ENCODE measurements at places on chromosomes 4 and X.

GRCh38 chr4:26452565-26453531 is 37.4 kb downstream of the CCKAR start:
- DNase-seq = no peak

DNA sequence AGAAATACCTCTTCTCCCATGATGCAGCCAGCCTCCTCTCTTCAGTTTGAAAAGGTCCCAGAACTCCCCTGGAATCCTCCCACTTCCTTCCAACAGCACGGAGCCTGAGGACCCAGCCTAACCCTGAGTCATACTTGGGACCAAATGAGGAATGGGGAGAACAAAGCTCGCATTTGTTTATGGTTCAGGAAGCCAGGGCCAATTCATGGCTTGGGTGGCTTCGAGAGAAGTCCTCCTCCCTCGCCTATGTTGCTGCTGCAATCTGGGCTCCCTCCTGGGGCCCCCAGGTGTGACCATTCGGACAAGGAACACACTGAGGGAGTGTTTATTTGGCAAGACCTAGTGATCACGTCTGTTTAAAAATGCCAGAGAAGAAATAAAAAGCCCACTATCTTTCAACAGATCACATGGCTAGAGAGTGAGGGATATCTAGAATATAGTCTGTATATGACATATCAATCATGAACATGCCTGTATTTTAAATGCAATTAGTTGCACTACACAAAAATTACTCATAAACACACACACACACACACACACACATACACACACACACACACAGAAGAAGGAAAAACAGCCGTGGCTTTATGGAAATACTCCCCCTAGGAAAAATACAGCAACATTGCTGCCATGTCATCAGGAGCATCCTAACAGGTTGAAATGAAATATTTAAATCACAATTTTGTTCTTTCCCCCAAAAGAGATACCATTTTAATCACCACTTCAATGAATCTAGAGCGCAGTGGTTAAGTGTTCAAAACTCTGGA is 155.7 kb upstream of the MAP3K15 start:
- peak; percentile 78 for DNase-seq

DNA sequence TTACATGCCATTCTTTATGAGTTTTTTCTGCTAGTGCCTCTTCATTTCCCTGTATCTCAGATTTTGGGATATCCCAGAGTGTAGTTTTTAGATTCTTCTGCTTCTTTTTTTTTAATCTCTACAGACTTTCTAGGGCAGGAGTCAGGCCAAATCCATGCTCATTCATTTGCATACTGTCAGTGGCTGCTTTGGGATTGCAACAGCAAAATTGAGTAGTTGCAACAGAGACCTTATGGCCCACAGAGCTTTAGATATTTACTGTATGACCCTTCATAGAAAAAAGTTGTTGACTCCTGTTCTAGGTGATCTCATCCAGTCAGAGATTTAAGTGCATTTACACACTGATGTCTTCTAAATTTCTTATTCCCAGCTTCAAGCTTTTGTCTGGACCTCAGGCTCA is 35.3 kb downstream of the ARFIP1 start:
- no peak for DNase-seq

GRCh38 chr4:72896515-72896914 is 173.0 kb downstream of the COX18 start:
- no peak for DNase-seq

GRCh38 chr4:112942997-112943396 is 106.5 kb upstream of the ANK2 start:
- DNase-seq = no peak

DNA sequence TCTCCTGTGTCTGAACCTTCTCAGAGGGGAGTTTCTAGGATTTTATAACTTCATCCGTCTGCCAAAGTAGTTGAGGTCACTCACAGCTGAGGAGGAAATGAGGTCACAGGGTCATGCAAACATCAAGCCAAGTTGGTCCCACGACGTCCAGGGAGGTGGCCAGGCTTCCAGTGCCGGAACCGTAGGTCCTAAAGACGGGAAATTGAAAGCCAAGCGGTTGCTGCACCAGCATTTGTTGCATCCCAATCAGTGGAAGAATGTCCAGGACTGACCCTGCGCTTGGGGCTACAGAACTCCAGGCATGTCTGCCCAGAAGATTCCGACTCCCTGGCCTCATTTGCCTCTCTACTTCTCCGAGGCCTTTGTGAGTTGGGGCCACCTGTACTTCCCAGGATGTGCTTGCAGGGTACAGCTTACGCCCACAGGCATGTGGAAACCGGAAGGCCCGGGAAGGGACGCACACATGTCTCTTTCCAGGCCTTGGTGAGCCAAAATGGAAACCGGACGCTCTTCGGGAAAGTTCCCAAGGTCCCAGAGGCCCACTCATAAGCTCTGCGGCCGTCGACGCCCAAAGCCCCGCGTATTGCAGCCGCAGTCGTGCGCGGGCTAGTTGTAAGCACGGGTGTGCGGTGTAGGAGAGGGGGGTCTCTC is 9.3 kb downstream of the PRDM8 start:
- DNase-seq = no peak

GRCh38 chrX:49155243-49155899 is 7.2 kb upstream of the MAGIX start:
- peak; percentile 55 for DNase-seq

- DNase-seq = no peak
Measured at GRCh38 chrX:78540171-78540570, 119.0 kb downstream of the RTL3 start.

GRCh38 chr4:176561368-176561767 is 231.4 kb downstream of the VEGFC start:
- DNase-seq = no peak

DNA sequence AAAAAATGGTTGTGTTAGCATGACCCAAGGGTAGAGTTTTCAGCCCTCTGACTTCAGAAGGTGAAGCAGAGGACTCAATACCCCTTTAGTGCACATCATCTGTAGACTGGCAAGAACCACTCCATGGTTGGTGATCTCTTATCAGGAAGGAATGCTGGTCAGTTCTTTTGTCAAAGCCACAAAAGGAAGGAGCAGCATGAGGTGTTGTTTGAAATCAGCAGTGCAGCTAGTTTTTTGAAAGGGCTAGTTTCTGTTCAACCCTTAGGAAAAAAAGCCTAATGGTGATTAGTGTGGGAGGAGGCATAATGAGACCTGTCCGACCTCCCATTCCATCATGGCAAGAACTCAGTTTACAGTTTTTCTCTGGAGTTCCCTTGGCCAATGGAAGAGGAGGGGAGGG is 362.0 kb upstream of the CT83 start:
- no peak for DNase-seq

DNA sequence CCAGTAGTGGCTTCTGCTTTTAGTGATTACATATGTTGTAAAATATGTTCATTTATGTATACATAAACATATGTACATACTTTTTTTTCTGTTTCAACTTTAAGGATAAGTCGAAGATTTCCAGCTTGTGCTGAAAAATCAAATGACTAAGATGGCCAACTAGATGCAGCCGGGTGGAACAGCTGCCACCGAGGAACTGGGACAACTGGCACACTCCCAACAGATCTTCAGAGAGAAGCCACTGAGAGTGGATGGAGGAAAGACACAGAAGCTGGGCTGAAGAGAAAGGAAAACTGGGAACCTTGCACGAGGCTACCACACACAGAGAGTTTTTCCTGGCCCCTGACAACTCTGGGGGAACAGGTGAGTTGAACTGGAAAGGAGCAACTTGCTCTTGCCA is 207.5 kb downstream of the FAM47B start:
- no peak for DNase-seq

- DNase-seq = peak; percentile 68
Measured at GRCh38 chr4:54227256-54228055, 1.6 kb upstream of the PDGFRA start.

- DNase-seq = no peak
Measured at GRCh38 chr4:159312236-159312635, 209.4 kb downstream of the RAPGEF2 start.

DNA sequence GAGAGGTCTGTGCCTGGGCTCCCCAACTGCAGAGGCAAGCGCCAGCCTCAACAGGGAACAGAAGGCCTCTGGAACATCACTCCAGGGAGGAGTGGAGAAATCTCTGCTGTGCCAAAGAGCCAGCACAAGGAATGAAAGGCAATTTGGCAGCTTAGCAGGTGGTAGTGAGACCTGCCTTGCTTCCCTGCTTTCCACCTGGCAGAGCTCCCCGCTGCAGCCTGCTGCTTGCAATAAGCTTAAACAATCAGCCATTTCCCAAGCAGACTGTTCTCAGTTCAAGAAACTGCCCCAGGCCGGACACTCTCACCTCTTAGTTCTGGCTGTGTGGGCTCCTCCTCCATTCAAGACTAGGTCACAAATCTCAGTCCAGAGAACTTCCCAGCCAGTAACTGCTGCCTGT is 370.6 kb downstream of the MAGEB5 start:
- no peak for DNase-seq

DNA sequence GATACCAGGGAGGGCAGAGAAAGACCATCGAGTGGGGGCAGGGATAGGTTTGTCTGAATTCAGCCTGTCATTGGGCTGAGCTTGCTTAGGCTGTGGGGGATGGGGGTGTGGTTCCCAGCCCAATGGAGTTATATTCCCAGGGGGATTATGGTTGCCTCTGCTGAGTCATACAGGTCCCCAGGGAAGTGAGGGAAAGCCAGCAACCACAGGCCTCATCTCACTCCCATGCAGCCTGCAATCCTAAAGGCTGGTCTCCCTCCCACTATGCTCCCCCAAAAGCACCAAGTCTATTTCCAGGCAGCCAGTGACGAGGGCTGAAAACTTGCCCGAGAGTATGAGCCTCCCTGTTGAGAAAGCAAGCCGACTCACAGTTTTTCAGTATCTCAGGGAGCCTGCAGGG is 39.3 kb downstream of the AFM start:
- DNase-seq = peak; percentile 32

- no peak for DNase-seq
Measured at GRCh38 chr4:19857380-19857779, 394.3 kb upstream of the SLIT2 start.

DNA sequence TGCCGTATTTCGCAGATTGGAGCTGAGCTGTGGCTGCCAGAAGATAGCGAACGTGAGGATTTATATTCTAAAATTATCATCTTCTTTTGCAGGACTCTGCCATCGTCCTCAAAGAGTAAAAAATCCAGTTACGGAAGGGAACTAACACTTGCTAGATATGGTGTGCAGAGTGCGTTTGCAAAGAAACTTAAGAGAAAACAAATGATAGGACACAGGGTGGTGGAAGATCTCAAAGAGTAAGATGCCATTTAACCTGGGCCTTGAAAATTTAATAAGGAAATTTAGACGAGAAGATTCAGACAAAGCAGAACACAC is 566 bp downstream of the LARP7 start:
- no peak for DNase-seq

DNA sequence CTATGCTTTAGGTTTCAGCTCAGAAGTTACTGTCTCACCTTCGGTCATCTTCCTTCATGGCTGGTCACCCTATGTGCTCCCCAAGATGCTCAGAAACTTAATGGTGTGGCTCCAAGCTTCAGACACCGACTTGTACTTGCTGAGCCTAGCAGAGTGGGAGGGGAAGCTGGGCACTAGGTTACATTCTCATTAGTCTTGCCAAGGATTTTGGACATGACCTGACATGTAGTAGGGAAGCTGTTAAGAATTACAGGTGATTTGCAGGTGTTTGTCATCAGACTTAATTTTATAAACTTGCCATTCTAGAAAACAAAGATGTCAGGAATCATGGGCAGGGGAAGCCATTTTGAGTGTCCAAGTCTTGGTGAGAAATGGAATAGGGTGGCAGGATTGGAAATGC is 72.4 kb downstream of the CCNG2 start:
- DNase-seq = no peak

DNA sequence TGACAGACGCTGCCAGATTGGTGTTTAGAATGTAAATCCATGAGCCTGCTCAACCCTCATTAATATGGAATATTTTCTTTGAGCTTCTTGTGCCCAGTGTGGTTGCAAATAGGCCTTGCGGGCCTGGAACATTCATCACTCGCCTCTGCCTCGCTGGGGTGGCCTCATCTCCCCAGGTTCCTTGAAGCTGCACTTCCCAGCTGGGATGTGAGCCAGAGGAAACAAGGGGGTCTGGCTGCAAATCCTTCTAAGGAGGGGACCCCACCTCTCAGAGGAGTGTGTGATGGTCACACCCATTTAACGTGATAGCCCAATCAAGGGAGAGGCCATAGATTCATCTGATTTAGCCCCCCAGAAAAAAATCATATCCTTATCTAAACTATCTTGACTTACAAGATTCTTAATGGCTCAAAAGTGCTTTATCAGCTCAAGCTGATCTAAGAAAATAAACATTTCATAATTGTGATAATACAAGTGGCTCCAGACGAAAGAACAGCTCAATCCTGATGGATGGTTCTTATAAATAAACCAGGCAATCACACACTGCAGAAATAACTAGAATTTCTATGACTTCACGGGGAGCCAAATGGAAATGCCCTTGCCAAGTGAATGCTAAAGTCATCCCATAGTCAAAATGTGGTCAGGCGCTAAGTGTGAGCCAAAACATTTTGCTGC is 189.9 kb downstream of the PTTG2 start:
- peak; percentile 67 for DNase-seq

GRCh38 chr4:47914220-47914925 is at the start of gene NFXL1:
TSS of gene NFXL1 (minus strand) at chr4:47914583. CDS start at chr4:47914203, 380 bp downstream.
- DNase-seq = peak; percentile 96
